CD4-positive, alpha-beta T cell (primary cell): ENCODE measurements at places on chromosomes 4 and X.

- DNase-seq: no peak
These were observed 98.0 kb downstream of the ATP11C start for GRCh38 chrX:139834879-139835278.

GRCh38 chrX:1564750-1565683, 26.4 kb upstream of the AKAP17A start:
- DNase-seq: no peak

DNA sequence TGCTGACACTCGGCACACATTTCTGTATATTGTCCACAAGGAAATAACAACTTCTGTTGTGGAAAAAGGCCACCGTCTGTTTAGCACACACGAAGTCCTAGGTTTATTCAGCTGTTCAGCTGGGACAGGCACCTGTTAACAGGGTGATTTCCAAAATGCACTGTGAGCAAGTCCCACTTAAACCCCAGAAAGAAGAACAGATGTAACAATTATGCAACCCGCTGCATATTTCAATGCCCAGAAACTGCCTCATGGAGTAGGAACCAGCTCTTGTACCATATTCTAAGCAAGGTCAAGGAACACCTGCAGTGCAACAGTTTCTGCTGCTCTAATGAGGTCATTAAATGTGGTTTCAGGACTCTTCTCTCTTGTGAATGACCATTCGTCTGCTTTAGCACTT, 77.1 kb downstream of the GEMIN8 start:
- no peak for DNase-seq

GRCh38 chr4:55781812-55782211, 37.8 kb upstream of the EXOC1L start:
- DNase-seq: no peak

DNA sequence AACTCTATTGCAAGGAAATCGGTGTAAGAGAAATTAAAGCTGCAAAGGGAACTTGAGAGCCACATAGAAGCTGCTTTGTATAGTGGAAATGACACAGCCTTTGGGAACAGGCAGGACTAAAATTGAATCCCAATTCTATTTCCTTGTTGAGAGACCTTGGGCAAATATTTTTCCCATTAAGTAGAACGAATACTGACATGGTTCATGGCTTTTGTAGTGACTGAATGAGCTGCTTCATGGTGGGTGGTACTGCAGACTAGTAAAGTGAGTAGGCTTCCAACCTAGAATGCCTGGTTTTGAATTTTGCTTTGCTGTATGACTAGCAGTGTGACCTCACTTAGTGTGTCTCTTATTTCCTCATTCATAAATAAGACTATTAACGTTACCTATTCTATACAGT, 182.2 kb upstream of the KCNIP4 start:
- no peak for DNase-seq

DNA sequence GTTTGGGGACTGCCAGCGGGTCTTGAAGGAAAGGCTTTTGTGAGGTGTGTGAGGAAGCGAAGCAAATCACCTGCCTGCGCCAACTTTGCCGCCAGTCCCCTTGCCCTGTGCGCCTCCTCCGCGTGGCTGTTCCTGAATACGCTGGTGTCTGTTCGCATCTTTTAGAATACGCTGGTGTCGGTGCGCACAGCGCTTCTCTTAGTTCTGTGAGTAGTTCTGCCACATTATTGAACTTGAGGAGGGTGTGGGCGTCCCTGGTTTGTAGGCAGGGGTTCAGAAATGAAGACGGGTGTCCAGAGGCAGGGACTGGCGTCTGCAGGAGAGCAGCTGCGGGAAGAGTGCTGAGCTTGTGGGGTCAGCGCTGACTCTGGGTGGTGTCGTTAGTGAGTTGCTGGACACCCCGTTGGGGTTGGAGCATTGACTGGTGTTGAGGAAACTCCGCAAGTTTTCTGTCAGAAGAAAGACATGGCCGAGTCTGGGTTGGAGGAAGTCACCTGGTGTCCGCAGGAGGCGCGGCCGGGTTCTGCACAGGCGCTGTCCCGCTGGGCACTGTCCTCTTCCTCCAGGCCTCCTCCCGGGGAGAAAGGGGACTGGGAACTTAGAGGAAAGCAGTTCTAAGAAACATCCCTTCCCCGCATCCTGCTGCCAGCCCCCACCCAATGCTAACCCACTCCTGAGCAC, 930 bp downstream of the ZNF718 start:
- peak; percentile 20 for DNase-seq

DNA sequence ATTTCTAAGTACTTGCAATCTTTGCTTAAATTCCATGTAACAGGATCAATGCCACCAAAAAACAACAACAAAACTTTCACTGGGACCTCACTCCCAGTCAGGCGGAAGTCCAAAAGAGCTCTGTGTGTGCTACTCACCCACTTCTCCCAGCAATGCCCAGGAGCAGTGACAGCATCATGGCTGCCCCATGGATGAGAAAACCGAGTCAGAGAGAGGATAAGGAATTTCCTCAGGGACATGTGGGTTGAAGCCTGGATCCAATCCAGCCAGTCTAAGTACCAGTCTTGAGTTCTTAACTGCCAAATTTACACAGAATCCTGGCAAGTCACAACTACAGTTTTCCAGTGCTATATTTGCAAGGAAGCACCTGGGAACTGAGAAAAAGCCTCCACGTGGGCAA, 64.5 kb downstream of the STX18 start:
- DNase-seq: no peak

DNA sequence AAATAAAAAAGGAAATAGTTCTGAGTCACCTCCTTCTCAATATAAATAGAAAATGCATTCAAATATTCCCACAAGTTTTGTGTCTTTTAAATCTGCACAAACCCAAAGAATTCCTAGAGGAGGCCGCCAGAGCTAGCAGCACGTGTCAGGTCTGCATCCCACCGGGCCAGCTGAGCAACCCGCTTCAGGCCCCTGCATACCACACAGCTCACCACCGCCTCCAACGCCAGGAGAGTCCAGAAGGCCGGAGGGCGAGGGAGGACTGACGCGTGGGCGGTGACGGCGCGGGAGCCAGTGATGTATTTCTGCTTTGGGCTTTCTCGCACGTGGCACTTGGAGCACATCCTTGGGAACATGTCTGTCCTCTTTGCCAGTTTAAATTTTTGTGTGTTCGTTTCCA, 61.9 kb upstream of the CLDN34 start:
- no peak for DNase-seq

DNA sequence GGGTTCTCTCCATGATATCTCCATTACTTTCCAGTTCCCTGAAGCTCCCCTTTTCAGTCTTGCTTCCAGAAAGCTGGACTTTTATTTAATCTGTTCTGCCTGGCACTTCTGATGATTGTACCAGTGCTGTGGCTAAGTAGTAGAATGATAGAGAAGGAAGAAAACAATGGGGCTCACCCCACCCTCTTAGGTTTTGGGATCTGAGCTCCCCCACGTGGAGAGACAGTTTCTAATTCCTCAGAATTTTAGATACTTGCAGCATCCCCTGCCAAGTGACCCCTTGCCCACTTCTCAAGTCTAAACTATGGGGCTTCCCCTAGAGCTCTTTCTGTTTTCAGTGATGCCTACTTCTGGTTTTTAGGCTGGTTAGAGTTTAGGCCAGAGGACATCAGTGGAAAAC, 73.9 kb downstream of the GC start:
- no peak for DNase-seq

DNA sequence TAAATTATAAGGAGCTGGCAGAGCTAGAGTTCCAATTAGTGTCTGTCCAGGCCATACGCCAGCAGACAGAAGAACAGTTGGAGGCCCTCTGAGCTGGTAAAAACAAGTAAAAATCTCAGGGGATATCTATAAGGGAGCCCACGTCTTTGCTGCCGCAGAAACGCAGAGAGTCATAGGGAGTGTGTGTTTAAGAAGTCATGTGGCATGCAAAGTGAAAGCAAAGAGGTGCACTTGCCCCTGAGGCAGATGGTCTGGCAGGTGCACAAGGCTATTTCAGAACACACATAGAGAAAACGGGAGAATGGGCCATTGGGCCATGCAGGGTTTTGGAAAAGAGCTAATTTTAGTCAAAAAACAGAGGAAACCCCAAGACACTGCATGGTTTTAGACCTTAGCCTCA, 92.7 kb downstream of the NAP1L3 start:
- DNase-seq: no peak

DNA sequence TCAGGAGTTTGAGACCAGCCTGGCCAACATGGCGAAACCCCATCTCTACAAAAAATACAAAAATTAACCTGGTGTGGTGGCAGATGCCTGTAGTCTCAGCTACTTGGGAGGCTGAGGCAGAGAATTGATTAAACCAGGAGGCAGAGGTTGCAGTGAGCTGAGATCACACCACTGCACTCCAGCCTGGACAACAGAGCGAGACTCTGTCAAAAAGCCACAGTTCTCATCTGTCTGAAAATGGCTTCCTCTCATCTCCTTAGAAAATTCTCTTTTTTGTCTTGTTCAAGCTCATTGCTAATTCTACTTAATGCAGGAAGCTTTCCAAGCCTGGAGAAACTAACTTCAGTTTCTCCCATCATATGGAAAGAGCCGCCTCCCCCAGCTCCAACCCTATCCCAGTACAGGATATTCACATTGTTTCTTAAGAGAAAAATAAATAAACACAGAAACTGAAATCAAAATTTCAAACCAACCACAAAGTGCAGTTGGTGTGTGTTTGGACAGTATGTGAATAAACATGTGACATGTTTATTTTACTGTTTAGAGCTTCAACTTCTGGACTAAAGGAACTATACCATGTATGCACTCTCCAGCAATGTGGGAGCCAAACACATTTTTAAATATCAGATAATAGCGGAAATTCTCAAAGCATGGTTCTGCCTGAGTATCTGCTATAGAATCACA, 55.0 kb upstream of the GAB1 start:
- no peak for DNase-seq

DNA sequence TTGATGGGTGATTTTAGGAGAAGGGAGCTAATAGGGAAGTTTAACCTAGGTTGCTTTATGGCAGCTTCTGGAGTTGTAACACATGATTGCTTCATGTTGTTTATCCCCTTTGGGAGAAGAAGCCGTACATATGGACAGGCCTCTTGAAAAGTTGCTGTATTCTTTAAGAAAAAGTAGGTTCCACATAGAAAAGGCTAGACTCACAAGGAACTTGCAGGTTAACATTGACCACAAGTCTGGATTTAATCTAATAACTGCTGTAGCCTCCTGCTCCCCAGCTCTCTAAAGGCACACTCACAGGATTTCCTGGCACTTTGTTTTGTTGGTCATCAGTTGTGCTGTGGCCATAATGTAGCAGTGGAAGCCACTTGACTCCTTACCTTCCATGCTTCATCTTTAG, 19.7 kb downstream of the FNIP2 start:
- DNase-seq: no peak

DNA sequence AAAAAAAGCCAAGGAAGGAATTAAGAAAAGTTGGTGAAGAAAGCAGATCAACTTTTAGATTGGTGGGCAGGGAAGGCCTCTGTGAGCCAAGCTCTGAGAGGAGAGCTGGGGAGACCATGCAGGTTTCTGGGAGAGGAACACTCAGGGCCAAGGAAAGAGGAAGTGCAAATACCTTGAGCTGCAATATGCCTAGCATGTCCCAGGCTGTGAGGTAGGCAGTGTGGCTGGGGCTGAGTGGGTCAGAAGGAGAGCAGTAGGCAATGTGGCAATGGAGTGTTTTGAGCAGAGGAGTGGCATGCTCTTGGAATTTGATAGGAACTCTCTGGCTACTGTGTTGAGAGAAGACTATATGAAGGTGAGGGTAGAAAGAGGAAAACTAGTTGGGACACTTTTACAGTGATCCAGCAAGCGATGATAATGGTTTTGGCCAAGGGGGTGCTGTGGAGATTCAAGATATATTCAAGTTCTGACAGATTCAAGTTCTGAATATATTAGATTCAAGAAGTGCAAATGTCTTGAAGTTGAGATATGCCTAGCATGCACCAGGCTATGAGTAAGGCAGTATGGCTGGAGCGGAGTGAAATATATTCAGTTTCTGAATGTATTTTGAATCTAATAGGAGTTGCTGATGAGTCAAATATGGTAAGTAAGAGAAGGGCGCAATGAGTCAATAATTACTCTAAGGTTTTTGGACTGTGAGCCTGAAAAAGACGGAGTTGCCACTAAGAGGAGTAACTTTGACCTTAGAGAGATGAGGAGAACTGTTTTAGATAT, 172.5 kb downstream of the CAMK2D start:
- DNase-seq: no peak

DNA sequence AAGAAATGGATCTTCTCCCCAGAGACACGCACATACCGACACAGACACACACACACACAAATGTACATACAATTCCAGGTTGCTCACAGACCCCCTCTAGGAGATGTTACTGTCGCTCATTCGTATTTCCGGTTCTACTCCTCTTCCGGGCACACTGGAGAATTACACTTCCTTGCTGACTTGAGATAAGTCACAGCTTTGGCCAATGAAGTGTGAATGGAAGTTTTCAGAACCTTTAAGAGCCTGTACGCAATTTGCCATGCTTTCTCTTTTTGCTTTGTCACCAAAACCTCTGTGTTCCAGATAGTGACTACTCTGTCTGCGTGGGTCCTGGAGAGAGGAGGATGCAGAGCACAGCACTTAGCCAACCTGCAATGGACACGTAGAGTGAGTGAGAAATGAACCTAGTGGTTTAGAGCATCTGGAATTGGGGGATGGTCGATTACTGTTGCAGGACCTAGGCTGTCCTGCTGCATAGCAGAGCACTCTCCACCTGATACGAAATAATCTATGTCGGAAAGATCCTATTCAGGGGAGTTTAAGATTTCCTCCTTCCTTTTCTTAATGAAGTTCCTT, 239.5 kb upstream of the TET2 start:
- DNase-seq: no peak

DNA sequence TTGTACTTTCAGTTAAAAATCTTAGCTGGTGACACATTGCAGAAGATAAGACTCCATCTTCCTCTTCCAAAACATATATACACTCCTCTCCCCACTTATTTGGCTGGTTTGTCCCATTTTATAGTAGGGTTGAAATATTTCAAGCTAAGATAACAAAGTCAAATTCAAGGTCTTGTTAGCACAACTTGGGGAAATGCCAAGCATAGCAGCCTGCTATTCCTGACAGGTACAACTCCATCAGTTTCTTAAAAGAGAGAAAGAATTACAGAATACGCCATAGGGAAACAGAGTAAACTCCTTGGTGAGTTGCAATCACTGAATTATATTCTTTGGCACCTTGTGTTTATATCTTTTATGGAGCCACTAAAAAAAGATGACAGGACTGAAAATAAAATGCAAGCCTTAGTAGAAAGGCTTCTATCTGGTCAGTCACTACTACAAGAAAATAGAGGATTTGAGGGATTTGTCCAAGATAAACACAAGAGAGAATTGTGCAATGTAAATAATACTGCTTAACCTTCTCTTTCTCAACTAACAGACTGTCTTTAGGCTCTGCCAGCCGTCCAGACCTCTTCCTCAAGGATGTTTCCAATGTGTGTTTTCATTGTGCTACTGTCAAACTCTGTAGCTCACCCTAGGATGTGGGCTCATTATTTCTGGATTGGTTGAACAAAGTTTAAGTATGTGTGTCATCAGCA, 170.3 kb downstream of the VEGFC start:
- no peak for DNase-seq

DNA sequence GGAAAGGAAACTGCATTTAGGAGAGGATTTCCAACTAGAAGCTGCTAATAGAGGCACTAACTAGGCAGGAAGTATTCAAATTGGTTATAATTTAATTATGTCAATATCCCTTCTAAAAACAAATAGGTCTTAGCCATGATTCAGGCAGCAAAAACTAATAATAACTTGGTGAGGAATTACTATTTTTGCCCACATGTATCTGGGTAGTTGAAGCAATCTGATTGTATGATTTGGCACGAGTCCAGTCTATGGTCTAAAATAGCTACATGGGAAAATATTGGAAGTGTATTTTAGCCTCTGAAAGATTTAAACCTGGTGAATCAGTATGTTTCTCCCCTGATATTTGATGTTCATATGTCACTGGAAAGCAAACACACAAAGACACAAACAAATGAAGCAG, 62.2 kb downstream of the MFAP3L start:
- DNase-seq: no peak
